Bone marrow (tissue), 2 donors: ENCODE measurements at places on chromosomes 3 and 15.

DNA sequence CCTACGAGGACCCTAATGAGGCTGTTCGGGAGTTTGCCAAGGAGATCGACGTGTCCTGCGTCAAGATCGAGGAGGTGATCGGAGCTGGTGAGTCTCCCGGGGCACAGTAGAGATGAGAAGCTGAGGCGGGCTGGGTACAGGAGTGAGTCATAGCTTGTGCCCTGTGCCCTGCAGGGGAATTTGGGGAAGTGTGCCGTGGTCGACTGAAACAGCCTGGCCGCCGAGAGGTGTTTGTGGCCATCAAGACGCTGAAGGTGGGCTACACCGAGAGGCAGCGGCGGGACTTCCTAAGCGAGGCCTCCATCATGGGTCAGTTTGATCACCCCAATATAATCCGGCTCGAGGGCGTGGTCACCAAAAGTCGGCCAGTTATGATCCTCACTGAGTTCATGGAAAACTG, 17.9 kb downstream of the EPHB3 start:
- peak; percentile 24 for DNase-seq

- DNase-seq, result no peak
Measured at GRCh38 chr3:196800742-196801434, 61.2 kb downstream of the PAK2 start.

GRCh38 chr15:96412045-96412905, 81.8 kb downstream of the NR2F2 start:
- no peak for DNase-seq

GRCh38 chr3:97896547-97896946, 74.7 kb downstream of the CRYBG3 start:
- no peak for DNase-seq

GRCh38 chr3:98699132-98699531, 64.0 kb upstream of the ST3GAL6 start:
- no peak for DNase-seq

DNA sequence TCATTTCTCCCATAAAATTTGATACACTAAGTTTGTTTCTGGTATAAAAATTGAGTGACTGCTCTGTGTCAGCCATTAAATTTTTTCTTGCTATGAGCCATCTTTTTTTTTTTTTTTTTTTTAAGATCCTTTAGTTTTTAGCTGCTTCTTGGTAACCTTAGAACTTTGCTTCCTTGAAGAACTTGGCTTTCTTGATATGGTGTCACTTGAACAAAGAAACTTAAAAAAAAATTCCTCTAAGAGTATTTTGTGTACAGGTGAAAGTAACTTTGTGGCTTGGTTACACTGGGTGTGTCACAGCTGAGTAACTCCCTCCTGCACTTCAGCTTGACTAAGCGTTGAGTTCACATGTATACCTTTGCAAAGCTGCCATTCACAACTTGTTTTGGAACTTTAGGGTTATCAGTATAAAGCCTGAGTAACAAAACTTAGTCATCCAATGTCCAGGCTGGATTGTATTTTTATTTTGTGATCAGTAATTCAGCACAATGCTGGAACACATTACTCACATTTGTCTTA, 6.5 kb downstream of the CHD2 start:
- DNase-seq, result no peak

- DNase-seq, result no peak
Measured at GRCh38 chr3:129663930-129664646, 57.6 kb upstream of the PLXND1 start.

GRCh38 chr3:76998555-76998954, 41.3 kb upstream of the ROBO2 start:
- DNase-seq, result no peak

GRCh38 chr3:136134091-136134490, 62.0 kb downstream of the MSL2 start:
- no peak for DNase-seq

GRCh38 chr3:72123908-72124441, 339.0 kb upstream of the PROK2 start:
- DNase-seq, result no peak

DNA sequence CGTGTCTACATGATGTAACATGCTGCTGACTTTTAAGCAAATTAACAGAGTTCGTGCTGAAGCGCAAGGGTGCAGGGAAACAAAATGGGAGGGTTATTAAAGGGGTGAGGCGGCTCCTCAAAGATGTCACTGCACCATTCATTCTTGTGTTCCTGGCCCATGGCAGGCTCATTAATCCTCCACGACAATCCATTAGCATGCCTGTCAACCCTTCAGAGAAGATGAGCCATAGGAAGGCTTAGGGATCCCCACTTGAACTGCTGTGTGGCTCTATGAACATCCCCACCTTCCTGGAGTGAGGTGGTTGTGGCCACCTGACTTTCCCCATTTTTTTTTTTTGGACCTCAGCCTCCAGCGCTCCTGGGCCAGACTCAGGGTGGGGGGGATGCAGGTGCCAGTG, 45.8 kb downstream of the IGF1R start:
- DNase-seq, result no peak

DNA sequence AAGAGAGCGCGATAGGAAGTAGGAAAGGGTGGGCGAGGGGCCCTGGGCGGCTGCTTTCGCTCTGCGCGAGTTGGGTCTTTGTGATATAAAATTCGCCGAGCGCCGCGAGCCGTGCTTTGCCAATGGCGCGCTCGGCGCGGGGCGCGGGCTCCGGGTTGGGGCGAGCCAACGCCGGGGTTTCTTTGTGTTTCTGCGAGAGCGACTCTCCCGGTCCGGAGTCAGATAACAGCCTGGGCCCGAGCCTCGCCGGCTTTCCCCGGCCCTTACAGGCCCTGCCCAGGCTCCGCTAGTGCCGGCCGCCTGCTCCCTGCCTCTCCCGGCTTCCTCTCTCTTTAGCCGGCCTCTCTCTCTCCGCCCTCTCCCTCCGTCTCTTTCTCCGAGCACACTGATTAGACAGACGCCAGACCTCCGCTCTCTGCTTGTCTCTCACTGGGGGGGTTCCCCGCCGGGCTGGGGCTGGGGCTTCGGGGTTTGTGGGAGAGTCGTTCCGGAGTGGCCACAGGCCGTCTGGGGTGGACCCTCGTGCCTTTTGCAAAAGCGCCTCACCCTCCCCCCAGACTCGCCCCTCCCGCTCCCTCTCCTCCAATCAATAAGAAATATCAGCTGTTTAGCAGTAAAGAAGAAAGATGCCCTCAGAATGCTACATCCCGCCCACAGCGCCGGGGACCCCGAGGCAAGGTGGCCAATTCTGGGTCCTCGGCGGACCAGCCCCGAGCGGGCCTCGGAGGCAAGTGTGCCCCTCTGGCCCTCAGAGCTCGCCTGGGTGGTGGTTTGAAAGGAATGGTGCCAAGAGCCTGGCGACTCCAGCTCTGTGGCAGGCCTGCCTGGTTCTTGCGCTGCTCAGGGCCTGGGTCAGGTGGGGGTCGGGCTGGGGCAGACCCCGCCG, 2.9 kb downstream of the NR2F2 start:
- no peak for DNase-seq

- no peak for DNase-seq
Measured at GRCh38 chr3:195087328-195087727, 183.6 kb downstream of the XXYLT1 start.

- peak; percentile 5 for DNase-seq
Measured at GRCh38 chr3:190384309-190384756, 3.6 kb upstream of the CLDN16 start.

- DNase-seq, result no peak
Measured at GRCh38 chr15:57505949-57506391, 85.7 kb upstream of the MYZAP start.
